ENCODE measurements at places on chromosomes 5 and 9.
A peak's percentile ranks its signal among the peaks of the same experiment; 100 is the strongest.

- no peak for DNase-seq
These were observed 454.3 kb upstream of the WWC1 start for GRCh38 chr5:167837127-167837526.

- DNase-seq = no peak
These were observed 205.3 kb downstream of the CDH10 start for GRCh38 chr5:24439465-24439864.

DNA sequence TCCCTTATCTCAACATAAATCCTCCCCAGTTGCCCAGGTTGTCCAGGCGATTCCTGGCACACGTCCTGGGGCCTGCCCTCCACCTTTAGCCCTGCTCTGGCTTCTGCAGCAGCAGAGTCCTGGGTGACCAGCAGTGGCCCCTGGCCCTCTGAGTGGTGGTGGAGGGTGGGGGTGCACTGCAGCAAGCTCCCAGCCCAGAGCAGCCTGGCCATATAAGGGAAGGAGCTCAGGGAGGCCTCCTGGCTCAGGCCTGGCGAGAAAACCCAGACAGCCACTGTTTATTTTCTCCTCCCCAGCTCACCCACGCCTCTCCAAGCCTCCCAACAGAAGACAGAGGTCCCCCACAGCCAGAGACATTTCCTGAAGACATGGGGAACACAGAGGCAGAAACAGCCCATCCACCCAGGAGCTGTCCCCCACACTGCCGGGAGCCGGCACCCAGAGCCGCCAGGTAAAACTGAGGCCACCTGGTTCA lies 44.7 kb upstream of the IL17B start:
- DNase-seq = no peak

GRCh38 chr9:108474356-108474755 lies 381.4 kb downstream of the ACTL7B start:
- DNase-seq = no peak

- DNase-seq = no peak
These were observed 585.8 kb upstream of the SEMA6A start for GRCh38 chr5:117160391-117160790.

GRCh38 chr9:3863111-3863528 lies 337.3 kb upstream of the RFX3 start:
- peak; percentile 20 for DNase-seq

GRCh38 chr5:91706785-91707520 lies 323.8 kb upstream of the ARRDC3 start:
- no peak for DNase-seq

DNA sequence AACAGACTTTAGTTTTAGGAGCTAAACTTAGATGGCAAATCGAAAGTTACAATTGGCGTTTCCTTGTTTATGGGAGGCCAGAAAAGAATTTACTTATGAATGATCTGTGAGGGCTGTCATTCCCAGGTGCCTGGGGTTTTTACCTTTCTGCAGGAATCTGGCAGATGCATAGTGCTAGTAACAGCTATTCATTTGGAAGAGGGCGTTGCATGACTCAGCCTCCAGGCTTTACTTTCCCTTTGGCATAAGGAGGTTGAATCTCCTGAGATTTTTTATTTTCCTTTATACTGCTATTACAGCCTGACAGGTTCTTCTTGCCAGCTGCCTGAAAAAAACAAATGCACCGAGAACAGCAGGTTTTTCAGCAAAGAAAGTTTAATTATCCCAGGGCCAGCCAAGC lies 30.0 kb downstream of the CARD6 start:
- DNase-seq = no peak

- no peak for DNase-seq
These were observed 34.0 kb downstream of the NDUFAF2 start for GRCh38 chr5:60978968-60979367.

DNA sequence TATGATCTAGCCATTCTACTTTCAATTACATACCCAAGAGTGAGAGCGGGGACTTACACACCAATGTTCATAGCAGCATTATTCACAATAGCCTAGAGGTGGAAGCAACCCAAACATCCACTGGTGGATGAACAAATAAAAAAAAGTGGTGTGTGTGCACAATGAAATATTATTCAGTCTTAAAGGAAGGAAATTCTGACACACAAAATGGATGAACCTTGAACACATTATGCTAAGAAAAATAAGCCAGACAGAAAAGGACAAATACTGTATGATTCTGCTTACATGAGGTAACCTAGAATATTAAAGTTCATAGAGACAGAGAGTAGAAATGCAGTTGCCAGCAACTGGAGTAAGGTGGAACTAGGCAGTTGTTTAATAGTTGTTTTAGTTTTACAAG lies 22.1 kb downstream of the ETF1 start:
- DNase-seq = no peak

- DNase-seq = no peak
These were observed 90.3 kb upstream of the APC start for GRCh38 chr5:112647428-112647827.

DNA sequence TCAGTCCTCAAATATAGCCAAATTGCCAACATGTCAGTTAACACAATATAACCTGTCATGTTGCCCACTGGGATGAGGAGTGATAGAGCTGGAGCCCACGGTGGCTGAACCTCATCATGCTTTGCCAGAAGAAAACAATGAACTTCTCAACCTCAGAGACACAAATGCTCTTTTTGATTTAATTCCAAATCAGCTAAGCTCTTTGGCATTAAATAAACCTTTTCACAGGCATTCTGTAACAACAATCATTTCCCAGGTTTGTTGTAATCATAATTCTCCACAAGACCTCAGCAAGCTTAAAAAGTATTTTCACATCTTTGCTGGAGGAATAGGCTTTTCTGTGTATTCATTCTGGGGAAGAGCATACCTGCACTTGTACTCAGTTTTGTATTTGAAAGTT lies 830.9 kb downstream of the MAT2B start:
- DNase-seq = no peak

GRCh38 chr5:107486489-107486888 lies 184.2 kb downstream of the EFNA5 start:
- DNase-seq = no peak

GRCh38 chr5:90707698-90708097 lies 149.1 kb downstream of the ADGRV1 start:
- DNase-seq = no peak

DNA sequence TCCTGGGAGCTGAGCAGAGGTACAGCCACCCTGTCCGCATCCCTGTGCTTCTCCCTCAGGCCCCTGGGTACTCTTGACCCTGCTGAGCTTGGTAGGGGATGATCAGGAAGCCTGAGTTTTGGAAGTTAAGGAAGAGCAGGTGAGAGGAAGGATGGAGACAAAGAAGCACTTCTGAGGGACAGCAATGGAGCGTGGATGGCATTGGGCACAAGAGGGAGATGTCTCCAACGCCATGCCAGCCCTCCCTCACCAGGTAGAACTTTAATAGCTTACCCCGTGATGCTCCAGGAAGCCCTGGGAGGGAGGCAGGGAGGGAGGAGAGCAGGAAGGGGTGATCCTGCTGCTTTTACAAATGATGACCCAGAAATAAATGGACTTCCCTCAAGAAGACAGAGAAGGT lies 29.9 kb upstream of the SMU1 start:
- DNase-seq = no peak

DNA sequence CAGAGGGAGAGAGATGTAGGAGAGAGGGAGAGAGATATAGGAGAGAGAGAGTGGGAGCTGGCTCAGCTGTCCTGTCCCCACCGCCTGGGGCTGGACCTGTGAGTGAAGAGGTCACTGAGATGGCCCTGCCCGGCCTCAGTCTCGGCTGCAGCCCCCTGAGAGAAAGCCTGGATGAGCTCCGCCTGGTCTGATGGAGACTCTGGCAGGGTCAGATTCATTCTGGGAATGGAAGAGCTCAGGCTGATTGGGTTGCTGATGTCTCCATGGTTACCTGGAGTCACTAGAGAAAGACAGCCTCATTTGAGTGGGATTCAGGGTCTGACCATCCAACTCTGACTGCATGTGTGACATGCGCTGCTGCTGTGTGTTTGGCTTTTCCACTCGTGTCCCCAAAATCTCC lies 27.1 kb upstream of the SEMA4D start:
- no peak for DNase-seq

- DNase-seq = no peak
These were observed 161.5 kb downstream of the GABRB2 start for GRCh38 chr5:161385027-161385426.

GRCh38 chr5:73378070-73378469 lies 70.5 kb downstream of the FOXD1 start:
- no peak for DNase-seq

GRCh38 chr9:83584995-83585394 lies 37.9 kb upstream of the IDNK start:
- DNase-seq = no peak

DNA sequence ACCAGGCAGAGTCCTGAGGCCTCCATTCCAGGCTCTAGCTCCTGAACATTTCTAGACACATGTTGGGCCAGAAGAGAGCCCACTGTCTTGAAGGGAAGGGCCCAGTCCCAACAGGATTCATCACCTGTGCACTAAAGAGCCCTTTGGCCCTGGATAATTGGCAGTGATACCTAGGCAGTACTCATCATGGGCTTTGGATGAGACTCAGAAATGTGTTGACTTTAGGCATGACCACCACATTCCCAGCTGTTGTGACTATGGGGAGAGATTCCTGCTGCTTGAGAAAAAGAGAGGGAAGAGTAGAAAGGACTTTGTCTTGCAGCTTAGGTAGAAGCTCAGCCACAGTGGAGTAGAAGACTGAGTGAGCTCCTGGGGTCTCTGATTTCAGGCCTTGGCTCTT lies 138.4 kb upstream of the DAPK1 start:
- no peak for DNase-seq

DNA sequence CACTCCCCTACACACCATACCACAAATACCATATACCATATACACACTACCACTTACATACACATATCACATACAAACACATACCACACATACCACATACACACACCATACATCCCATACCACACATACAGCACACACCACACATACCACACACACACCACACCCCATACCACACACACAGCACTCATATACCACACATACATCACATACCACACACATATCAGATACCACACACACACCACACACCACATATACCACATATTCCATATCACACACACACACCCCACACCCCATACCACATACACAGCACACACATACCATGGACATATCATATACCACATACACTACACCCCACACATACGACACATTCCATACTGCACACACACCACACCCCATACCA lies 276.6 kb downstream of the GADD45G start:
- DNase-seq = no peak

DNA sequence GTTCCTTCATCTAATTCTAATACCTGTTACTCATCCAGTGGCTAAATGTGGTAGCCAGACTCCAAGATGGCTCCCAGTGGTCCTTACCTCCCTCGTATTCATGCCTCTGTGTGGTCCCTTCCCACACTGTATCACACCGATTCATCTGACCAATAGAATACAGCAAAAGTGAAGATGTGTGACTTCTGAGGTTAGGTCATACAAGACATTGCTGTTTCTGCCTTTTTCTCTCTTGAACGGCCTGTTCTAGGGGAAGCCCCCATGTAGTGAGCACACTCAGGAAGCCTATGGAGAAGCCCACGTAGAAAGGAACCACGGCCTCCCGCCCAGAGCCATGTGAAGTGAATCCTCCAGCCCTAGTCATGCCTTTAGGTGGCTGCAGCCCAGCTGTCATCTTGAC lies 9.4 kb upstream of the C5 start:
- DNase-seq = no peak

DNA sequence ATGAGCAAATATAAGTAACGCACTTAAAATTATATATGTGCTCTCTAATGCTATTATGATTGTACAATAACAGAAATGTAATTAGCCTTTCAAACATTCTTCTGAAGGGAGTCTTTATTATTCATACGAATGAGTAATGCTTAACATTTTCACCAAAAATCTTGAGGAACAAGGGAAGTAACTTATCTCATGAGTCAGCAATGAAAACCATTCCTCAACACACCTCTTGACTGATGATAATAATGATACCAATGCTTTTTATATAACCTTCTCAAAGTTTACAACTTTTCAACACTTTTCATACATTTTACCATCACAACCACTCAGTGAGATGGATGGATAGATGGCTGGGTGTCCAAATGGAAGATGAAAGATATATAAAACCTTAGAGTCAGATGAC lies 369.3 kb downstream of the BNC2 start:
- no peak for DNase-seq

GRCh38 chr5:68116868-68117411 lies 98.6 kb upstream of the PIK3R1 start:
- DNase-seq = no peak

DNA sequence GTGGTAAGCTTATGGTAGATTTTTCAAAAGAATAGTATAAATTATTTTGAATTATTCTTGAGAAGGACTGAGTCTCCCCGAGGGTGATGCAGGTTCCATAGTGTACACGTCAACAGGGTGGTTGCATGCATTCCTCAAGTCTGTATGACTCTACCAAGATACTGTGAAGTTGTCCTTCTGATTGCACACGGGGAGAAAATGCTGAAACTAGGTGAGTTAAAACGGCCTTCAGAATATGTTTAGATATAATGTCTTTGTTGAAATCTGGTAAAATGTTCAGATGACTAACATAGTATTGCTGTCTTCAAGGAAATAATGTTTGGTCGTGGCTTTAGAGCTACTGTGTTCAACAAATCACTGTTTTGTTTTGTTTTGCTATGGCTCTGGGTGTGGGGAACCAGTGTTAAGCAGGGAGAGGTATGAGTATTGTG lies 22.4 kb upstream of the TNFAIP8 start:
- DNase-seq = no peak

GRCh38 chr9:120324996-120325642 lies 254.8 kb downstream of the CDK5RAP2 start:
- no peak for DNase-seq

GRCh38 chr5:122492675-122493074 lies 180.6 kb downstream of the SNCAIP start:
- DNase-seq = no peak

DNA sequence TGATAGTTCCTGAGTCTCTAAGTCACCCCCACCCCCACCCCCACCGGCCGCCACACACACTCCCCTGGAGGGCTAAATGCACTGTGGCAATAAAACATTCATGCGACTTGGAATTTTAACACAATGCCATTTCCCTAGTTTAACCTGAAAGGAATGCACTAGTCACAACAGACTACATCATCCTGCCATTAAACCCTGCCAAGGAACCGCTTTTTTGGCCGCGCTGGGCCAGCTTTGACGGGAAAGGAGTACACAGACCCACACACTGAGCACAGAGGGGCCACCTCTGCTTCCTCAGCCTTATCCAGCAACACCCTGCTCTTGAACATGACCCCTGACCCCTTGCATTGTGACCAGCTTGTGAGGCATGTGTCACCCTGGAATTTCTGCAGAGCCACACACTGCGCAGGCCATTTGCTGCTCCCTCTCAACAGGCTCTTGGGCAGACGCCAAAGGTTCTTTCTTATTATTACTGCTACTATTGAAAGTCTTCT lies 165.3 kb downstream of the BNC2 start:
- DNase-seq = peak; percentile 95

Data from glomerular endothelial cell (primary cell).